NCI-H2107 (cell line): ENCODE measurements at places on chromosomes 3 and 15.

GRCh38 chr3:5321666-5322340 lies 134.3 kb downstream of the EDEM1 start:
- no peak for DNase-seq

DNA sequence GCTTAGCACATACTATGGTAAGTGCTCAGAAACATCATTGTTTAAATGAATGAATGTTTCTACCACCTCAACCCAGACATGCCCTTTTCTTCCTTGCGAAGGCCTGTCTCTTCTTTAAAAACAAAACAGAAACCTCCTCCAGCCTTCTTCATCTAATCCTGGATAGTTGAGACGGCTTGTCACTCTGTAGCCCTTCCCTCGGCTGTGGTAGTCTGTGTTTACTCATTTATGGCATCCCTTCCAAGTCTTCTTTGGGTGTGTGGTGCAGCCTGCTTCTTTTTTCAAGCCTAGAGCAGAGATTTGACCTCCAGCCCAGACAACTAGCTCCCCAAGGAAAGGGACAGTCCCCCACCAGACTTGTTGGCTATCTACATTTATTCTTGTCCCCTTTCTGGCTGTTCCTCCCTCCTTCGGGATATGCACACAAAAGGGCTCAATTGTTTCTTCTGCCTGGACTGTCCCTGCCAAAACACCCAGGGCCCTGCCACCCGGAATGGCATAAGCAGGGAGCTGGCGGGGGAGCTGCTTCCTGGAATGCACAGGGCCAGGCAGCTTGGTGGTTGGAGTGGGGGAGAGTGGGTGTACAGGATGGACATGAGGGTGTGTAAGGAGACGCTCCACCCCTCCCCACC lies 67.8 kb downstream of the ITGA11 start:
- no peak for DNase-seq

GRCh38 chr3:69443457-69443920 lies 57.6 kb upstream of the FRMD4B start:
- no peak for DNase-seq

- no peak for DNase-seq
Observed at GRCh38 chr15:38885001-38885400, 320.4 kb upstream of the RASGRP1 start.

- no peak for DNase-seq
Observed at GRCh38 chr3:163327086-163327485, 1751.2 kb downstream of the SI start.

GRCh38 chr3:133568294-133569014 lies 5.0 kb upstream of the CDV3 start:
- DNase-seq: no peak

- no peak for DNase-seq
Observed at GRCh38 chr3:43996379-43997301, 245.0 kb upstream of the TOPAZ1 start.

DNA sequence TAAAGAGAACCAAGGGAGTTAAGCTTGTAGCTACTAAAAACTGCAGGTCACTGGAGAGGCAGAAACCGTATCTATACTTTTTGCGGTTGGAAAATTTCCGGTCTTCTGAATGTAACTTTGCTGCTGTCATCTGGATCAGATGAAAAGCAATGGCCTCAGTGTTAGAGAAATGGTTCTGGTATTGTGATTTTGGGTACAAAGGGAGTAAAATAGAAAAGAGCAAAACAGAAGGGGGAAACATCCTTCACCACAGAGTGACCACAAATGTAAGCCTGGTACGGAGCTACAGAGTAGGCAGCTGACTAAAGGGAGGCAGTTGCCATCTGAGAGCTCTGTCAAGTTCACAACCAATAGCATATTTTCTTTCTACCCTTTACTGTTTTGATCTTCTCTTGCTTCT lies 5.6 kb downstream of the CD96 start:
- no peak for DNase-seq

DNA sequence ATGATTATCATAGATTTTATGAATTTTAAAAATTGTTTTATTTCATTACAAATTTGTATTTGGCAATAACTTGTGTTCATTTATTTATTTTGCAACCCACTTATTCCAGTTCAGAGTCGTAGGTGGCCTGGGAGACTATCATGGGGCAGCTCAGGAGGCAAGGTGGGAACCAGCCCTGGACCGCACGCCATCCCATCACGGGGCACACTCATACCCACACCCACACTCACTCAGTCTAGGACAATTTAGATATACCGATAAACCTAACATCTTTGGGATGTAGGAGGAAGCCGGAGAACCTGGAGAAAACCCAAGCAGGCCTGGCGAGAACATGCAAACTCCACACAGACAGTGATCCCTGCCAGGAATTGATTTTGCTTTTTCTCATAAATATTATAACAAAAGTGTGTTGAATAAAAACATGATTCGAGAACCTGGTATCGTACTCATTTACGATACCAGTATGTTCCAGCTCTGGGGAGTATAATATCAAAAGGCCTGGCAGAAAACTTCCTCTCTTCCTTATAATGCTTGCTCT lies 205.3 kb downstream of the NFKBIZ start:
- no peak for DNase-seq

- no peak for DNase-seq
Observed at GRCh38 chr3:97827741-97828471, 6.1 kb downstream of the CRYBG3 start.

DNA sequence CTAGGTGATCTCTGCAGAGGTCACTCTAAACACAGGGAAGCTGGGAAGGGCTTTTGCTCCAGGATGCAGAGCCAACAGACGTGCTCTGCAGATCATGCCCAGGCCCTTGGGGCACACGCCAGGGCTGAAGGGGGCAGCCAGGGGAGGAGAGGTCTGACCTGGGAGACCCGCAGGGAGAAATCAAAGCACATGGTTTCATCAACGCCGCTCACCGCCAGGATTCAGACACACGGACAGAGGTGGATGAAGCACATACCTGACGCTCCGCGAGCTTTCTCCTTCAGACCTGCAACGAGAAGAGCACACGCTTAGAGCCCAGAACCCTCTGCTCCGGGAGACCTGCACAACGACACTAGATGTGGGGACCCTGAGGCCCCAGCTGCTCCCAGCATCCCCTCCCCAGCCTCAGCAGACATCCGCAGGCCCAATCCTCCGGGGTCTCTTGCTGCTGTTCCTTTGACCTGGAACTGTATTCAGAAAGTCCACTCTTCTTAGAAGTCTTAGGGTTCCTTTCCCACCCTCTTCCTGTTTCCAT lies 90.7 kb upstream of the IQSEC1 start:
- no peak for DNase-seq

DNA sequence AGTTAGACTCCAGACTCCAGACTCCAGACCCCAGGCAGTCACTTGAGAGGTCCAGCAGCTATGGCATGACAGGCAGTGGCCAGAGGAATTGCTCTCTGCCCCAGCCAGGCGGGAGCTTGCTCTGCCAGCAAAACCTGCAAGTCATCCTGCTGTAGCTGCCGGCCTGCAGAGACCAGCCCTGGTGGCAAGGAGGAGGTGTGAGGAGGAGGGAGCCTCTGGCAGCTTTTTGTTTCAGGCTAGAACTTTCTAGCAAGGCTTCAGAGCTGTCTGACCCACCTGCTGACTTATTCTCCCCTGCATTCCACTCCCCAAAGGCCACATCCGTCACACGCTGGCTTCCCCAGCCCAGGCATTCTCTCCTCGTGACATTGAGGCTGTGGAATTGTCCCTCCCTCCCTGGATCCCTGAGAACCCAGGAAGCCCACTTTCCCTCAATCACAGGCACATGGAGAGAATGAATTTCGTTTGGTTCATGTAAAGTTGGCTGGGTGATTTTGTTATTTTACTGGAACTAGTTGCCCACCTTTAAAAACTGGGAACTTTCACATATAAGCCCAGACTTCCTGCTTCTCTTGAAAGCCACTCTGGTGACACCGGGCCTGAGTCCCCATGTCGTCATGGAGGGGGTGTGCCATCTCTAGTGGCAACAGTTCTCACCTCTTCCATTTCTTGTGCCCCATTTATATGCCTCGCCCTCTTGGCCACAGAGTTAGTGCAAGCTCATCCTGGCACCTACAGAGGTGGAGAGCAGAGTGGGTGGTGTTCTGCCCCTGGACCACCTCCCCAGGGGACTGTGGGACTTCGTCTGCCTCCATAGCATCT lies 82.7 kb downstream of the ABHD5 start:
- no peak for DNase-seq

DNA sequence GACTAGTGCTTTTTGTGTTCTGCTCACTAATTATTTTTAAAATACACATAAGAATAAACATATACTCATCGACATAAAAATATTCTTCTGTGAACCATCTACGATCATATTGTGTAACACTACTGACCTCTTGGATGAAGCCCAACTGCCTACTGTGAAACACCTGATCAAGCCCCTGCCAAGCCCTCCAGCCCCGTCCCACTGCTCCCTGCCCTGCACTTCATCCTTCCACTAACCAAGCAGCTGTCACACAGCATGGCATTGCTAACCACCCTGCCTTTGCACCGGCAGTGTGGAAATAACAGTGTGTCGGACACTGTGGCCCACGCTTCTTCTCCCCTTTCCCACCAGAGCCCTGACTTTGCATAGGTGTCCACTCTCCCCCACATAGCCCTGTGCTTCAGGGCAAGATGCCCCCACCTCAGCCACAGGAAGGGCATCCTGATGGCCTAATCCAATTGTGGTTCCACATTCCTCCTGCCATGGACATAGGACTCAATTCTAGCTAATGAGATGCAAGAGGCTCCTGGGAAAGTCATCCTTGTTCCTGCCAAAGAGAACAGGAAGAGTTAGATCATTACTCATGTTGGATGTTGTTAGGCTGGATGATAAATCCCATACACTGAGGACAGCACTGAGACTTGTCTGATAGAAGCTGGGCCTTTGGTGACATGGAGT lies 35.0 kb upstream of the ARID3B start:
- no peak for DNase-seq

DNA sequence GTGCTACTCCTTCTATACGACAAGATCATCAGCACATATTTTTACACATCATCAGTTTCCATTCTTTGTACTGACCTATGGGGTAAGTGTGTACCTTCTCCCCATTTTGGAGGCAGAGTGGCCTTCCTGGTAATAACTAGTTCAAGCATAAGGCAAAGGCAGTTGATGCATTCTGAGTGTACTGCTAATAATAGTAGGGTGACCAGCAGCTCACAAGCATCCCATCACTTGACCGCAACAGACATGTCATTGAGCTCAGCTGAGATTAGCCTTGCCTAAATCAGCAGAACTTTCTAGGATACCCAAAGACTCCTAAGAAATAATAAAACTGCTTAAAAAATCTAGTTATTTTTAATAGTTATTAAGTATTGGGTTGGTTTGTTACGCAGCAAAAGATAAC lies 329.8 kb upstream of the FRG2C start:
- DNase-seq: no peak

DNA sequence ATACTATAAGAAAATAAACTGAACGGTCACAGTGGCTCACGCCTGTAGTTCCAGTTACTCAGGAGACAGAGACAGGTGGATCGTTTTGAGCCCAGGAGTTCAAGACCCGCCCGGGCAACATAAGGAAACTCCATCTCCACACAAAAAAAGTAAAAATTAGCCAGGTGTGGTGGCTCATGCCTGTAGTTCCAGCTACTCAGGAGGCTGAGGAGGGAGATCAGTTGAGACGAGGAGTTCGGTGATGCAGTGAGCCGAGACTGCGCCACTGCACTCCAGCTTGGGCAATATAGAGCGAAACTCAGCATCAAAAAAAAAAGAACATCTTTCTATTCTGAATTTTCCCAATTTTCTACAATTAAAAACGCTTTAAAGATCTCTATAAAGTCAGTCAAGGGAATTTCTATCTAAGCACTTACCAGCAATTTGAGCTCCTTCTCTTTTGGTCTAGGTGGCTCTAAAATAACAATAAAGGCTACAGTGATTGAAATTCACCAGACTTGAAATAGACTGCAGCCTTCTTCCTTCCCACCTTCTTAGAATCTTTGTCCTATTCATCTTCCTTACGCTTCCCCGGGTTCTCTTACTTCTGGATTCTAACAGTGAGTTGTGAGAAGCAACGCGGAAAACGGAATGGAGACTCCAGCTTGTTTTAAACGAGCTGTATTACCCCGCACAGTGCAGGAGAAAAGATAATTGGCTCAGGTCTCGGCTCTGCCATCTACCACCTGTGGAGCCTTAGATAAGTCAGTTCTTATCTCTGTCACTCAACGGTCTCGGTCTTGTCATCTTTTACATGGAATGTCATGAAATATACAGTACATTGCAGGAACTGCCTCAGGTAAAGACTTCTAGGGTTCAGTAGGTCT lies 812 bp upstream of the SEC62 start:
- no peak for DNase-seq

DNA sequence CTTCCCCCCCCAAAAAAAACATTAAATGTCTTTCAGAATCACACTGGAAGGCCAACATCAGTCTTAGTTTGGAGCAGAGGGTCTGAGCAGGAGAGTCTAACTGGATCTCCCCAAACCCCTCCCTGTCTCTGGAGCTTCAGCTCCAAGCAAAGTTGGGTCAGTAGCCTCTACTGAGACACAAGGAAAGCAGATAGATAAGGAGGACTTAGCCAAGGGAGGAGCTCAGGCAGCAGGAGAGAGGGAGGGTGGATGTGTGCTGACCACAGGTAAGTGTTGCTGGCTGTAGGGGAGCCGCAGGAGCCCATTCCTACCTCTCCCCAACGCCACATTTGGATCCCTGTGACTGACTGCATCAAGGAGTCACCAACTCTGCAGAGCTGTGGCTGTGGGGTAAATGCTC lies 7.0 kb downstream of the PLCB2 start:
- DNase-seq: no peak

GRCh38 chr15:82045179-82045891 lies 483 bp downstream of the MEX3B start:
- no peak for DNase-seq

DNA sequence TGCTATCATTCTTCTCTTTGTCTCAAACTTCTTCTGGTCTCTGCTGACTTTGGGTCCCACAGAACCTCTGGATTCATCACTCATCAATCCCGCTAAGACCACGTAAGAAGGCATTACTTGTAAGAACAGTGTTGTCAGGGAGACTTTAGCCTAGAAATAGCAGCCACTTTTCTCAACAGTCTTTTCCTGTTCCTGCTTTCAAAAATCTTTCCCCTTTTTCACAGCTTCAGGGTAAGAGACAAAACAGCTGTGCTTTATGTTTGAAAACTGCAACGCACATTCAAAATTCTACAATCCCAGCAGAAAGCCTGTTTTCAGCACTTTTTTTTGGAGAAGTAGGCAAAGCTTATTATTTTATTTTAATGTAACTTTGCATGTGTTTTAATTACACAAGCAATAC lies 42.0 kb upstream of the FAM98B start:
- DNase-seq: no peak

DNA sequence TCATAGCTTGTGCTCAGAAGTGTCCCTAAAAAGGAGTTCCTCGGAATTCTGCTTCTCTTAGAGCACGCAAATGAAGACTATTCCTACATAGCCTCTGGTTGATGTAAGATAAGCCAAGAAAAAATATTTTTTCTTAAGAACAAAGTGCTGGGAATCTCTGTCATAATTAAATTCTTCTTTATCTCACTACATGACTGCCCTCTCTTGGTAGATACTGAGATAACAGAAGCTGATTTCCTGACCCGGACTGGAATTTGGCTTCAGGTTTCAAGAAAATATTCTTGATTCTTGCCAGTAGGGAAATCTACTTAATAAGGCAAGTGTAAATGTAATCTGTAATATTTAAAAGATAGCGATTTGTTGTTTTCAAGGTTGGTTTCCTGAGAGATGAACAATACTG lies 31.3 kb upstream of the SETMAR start:
- no peak for DNase-seq

GRCh38 chr3:50625231-50626182 lies 8.6 kb downstream of the MAPKAPK3 start:
- no peak for DNase-seq

GRCh38 chr3:114389156-114389555 lies 95.3 kb downstream of the TIGIT start:
- DNase-seq: no peak
